ENCODE measurements at places on chromosomes 5 and 9.

DNA sequence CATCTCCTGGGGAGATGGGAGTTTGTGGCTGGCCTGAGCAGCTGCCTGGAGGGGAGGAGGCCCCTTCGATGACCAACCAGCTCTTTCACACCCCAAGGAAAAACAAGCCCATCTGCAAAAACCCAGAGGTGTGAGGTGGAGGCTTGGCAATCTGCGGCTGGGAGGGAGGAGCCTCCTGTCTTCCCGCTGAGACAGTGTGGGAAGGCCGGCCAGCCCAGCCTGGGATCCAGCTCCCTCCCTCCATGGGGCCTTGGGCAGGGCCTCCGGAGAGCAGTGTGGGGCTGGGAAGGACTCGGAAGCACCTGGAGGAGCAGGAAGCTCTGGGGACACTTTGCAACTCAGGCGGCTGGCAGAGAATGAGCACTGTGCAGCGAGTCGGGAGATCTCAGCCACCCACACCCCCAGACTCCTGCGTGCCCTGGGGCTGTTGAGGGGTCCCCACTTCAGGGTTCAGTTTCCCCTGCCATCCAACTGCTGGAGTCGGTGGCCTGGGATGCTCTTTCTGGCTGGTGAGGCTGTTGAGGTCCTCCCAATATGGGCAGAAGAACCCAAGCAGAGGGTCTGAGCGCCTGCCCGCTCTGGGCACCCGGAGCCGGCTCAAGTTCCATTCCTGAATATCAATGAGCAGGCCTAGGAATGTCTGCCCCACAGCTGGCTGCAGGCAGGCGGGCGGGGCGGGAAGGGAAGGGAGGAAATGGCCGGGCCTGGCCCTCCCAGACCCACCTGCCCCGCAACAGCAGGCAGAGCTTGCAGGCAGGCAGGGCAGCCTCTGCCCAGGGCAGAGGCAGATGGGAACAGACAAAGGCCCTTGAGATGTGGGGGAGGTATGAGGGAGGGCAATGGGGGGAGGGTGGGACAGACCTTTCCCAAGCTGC is 101.1 kb downstream of the FGF18 start:
- peak; percentile 79 for DNase-seq

DNA sequence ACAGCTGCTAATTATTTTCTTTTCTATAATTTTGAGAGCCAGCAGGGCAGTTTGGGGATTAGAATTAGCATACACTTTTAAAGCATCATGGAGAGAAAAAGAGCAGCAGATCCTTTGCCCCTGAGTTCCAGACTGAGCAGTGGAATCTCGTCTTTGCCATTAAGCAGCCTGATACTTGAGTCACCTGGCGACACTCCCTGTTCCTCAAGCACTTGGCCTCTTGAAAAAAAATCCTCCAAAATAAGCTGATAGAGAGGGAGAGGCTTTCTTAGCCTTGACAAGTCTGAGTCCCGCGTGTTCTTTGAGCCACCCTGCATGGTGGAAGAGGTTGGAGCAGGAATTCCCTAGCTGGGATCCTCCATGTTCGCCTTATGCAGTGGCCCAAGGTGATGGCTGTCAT is 398.3 kb downstream of the IRX2 start:
- no peak for DNase-seq

GRCh38 chr9:130535818-130536521 is 43.4 kb upstream of the FUBP3 start:
- no peak for DNase-seq

GRCh38 chr9:36470643-36471290 is 70.7 kb upstream of the RNF38 start:
- no peak for DNase-seq

- DNase-seq, result no peak
Measured at GRCh38 chr9:72979405-72980100, 26.7 kb upstream of the ALDH1A1 start.

DNA sequence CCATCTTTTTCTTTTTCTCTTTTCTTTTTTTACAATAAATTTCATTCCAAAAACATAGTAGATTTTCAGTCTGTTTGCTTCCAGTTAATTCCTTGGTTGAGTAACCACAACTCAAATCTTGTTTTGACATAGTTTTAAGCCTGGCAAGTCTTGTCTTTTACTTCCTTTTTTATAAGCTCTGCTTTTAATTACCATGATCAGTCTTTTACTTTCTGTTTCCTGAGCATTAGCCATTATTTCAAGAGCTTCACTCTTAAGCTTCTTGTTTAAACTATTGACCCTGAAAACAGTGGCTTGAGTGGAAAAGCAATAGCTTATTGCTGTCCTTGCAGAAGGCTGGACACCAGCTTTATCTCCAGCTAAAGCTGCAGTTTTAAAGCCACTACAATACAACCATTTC is 1363.3 kb downstream of the MAT2B start:
- DNase-seq, result no peak

- no peak for DNase-seq
Measured at GRCh38 chr9:80320480-80320879, 748.7 kb downstream of the TLE4 start.
